ENCODE measurements at places on chromosomes 12 and 14. TPM values are rescaled to one million over a fixed set of nuclear protein-coding genes. Genes with fewer than 3 reads are reported as not detected.

AJUBA gene
- 26.6 TPM for total RNA-seq

NPFF gene
- not detected for total RNA-seq

UNC79 gene
- 0.04 TPM for total RNA-seq

CMKLR1 gene
- total RNA-seq: 0.56 TPM

FAM222A gene
- 5.4 TPM for total RNA-seq

PNP gene
- total RNA-seq: 76.4 TPM

GPRC5A gene
- total RNA-seq: 11.8 TPM

TGM1 gene
- total RNA-seq: 1,652 TPM

GUCY2C gene
- total RNA-seq: 0.20 TPM

SMCO2 gene
- total RNA-seq: 0.76 TPM

POU6F1 gene
- total RNA-seq: 2.9 TPM

SOX5 gene
- total RNA-seq: 0.48 TPM

TTC8 gene
- total RNA-seq: 12.8 TPM

PCBP2 gene
- 493 TPM for total RNA-seq

OTX2 gene
- not detected for total RNA-seq

RNASE3 gene
- total RNA-seq: not detected

ARHGEF25 gene
- 1.5 TPM for total RNA-seq

KRT85 gene
- not detected for total RNA-seq

GSC gene
- total RNA-seq: 0.32 TPM

IL22 gene
- 0.44 TPM for total RNA-seq

KRT73 gene
- not detected for total RNA-seq

TPH2 gene
- not detected for total RNA-seq

PAH gene
- total RNA-seq: not detected

TAS2R7 gene
- not detected for total RNA-seq
